ENCODE measurements at places on chromosomes 7 and 10.

GRCh38 chr10:132916421-132916841, 25.9 kb downstream of the CFAP46 start:
- no peak for DNase-seq

- DNase-seq, result no peak
Observed at GRCh38 chr7:34117573-34117972, 212.2 kb downstream of the BMPER start.

GRCh38 chr7:26388256-26388655, 96.6 kb downstream of the SNX10 start:
- DNase-seq, result no peak

- peak; percentile 86 for DNase-seq
Observed at GRCh38 chr10:95133016-95133752, 60.9 kb upstream of the ACSM6 start.

GRCh38 chr7:135414850-135415439, 95.0 kb downstream of the CNOT4 start:
- DNase-seq, result peak; percentile 88

- DNase-seq, result no peak
Observed at GRCh38 chr7:151301471-151302462, 39.8 kb upstream of the NUB1 start.

DNA sequence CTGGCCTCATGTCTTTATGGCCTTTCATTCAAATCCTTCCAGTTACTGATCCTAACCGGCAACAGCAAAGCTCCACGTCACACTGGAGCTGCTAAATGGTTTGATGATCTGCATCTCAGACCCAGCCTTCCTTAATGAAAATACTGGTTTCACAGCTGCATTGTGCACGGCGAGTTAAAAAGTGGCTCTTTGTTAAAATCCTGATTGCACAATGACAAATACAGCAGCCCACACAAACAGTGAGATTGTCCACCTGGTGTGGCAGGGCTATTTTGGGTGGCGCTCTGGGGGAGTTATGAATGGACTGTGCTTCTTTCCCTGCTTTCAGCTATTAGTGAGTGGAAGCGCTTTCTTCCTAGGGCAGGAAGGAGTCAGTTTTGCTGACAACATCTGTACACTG, 63.4 kb upstream of the C1QL3 start:
- DNase-seq, result no peak

DNA sequence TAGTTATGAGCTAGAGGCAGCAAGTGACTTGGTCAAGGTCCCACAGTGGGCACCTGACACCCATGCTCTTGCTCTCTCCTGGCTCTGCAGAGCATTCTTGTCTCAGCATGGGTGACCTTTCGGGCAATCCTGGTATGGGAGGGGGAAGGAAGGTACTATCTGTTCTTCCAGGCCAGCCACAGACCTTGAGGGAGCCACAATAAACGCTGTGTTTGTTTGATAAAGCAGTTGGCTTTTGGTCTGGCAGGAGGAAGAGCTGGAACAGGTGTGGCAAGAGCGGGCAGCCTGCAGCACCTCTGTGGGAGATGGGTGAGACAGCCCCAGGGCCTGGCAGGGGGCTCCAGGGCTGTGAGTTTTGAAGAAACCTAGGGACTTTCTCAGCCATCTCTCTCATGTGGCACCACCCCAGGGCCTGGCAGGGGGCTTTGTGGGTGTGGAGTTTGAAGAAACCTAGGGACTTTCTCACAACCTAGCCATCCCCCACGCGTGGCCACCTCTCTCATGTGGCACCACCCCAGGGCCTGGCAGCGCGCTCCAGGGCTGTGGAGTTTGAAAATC, 11.4 kb downstream of the CLDN3 start:
- DNase-seq, result peak; percentile 61

DNA sequence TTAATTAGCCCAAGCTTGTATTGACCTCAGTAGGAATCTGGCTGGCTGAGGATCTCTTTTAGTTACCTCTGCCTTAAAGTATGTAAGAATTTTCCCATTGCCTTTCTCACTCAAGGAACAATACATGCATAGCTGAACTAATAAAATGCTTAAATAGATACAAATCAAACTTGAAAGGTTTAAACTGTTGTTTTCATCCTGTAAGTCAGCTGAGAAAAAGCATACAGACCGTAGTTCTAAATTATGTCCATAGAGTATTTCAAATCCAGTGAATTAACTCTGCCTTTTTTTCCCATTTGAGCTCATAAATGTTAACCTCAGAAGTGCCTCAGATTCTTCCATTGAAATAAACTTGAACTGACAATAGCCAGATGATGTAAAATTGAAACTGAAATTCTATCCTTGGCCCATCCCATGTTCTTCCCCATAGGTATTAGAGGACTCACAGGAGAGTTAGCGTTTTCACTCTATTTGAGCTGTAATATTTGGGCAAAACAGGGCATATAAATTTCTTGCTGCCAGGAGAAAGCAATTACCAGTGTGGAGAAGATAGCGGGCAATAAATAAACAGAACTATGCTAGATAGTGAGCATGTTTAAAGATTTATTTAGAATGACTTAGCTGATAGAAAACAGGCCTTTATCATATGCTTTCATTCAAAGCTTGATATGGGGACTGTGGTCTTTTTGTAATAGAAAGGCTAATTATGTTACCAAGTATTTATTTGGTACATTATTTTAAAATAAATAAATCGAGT, 163.7 kb downstream of the WNT2 start:
- no peak for DNase-seq

- no peak for DNase-seq
Observed at GRCh38 chr7:112213735-112214134, 7.2 kb downstream of the ZNF277 start.

GRCh38 chr7:48515171-48515570, 343.9 kb downstream of the ABCA13 start:
- DNase-seq, result no peak

- no peak for DNase-seq
Observed at GRCh38 chr10:108709927-108710722, 1213.2 kb downstream of the XPNPEP1 start.

DNA sequence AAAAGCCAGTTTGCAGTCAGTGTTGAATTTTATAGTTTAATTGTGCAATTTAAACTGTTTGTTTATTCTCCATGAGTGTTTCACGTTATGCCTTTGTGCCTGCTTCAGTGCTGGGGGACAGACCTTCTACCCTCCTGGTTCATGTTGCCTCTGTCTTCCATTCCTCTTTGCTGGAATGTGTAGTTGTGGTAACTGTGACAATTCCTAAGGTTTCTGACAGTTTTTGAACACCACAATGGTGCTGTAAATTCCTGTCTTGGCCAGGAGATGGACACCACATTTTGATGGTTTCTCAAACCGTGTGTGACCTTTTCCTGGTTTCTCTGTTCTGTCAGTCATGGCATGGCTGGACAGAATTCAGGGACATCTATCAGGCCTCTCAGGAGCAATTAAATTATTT, 201.7 kb downstream of the BICC1 start:
- no peak for DNase-seq

GRCh38 chr10:26378861-26379294, 59.3 kb upstream of the APBB1IP start:
- DNase-seq, result no peak

DNA sequence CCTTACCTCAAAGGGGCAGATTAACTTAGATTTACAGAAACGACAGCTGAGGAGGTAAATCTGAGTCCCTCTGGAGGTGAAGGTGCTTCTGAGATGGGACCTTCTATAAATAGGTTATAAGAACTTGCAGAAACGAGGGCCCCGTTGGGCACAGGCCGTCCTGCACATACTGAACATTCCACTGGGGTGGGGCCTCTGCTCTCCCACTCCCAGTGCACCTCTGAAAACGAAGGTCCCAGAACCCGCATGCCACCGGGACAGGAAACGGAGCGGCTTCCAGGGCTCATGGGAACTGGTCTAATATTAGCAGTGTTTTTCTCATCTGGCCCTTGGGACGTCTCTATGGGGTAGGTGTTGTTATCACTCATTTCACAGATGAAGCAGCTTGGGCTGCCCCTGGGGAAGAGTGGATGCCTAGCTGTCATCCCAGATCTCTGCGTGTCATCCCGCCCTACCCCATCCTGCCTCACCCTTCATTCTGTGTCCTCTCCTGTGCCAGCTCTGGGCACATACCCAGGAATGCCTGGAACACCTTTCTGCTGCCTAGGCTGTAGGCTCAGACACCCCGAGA, 19.6 kb downstream of the C10orf62 start:
- no peak for DNase-seq

DNA sequence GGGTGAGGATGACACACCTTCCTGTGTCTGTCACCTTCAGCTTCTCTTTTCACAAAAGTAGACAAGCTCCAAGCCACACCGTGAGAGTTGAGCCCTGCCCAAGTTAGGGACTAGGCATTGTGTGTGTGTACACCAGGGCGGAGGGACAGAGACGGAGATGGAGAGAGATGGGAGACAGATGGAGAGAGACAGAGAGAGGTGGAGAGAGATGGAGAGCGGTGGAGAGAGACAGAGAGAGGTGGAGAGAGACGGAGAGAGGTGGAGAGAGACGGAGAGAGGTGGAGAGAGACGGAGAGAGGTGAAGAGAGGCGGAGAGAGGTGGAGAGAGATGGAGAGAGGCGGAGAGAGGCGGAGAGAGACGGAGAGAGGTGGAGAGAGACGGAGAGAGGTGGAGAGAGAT, 207.0 kb downstream of the DNAJB6 start:
- no peak for DNase-seq

DNA sequence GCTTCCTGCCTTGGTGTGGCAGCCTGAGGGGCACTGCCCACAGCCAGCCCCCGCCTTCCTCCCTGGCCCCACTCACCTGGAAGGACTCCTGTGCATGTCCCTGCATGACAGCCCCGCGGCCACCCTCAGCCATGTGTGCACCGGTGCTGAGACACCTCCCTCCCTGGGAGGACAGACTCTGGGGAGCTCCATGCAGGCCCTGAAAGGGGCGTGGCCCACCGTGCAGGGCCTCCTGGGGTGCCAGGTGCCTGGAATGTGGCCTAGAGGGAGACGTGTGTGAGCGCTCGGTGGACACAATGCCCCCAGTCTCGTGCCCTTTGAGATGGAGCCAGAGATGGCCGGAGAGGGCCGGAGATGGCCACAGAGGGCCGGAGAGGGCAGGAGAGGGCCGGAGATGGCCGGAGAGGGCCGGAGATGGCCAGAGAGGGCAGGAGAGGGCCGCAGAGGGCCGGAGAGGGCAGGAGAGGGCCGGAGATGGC, 59.1 kb upstream of the PPP2R2D start:
- no peak for DNase-seq

- DNase-seq, result no peak
Observed at GRCh38 chr7:45230083-45230482, 72.5 kb downstream of the RAMP3 start.

DNA sequence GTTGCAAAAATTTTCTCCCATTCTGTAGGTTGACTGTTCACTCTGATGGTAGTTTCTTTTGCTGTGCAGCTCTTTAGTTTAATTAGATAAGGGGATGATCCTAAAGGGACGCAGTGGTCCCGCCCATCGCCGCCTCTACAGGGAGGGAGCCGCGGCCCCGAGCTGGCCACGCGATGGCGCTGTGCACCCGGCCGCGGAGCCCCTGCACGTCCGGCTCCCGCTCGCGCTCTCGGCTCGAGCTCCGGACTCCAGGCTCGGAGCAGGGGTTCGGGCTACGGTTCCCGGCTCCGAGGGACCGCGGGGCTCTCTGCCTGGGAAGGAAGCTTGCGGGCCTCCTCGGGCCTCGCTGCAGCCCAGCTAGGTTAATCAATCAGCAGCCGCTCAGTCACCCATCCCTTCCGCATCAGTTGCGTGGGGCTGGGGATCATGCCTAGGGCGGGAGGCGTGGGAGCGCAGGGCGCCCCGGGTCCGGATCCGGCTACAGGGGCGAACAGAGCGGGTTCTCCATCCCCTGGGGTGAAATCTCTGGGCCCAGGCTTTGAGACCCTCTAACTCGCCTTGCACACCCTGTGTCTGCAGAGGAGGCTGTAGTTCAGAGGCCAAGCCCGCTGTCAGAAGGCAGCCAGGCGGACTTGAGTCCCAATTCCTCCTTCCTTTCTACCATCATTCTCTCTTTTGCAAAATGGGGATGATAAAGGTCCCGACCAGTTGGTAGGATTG, 97.9 kb downstream of the WDR11 start:
- peak; percentile 78 for DNase-seq

- DNase-seq, result no peak
Observed at GRCh38 chr7:155746188-155746587, 66.1 kb downstream of the SHH start.

GRCh38 chr10:132637477-132638129, 100.0 kb downstream of the INPP5A start:
- DNase-seq, result peak; percentile 31

DNA sequence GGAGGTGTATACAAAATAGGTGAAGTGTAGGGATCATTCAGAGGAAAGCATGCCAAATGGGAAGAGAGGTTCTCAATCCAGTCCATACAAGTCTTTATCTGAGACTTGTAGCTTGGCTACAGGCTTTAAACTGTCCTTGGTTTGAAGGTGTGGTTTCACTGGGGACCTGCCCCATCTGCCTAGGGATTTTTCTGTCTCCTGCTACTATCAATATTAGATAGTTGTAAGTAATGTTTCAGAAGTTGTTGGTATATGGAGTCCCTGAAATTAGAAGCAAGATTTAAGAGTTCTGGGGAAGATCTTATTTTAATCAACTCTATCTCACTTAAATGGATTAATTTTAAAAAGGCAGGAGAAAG, 100.9 kb downstream of the ANKRD7 start:
- no peak for DNase-seq

DNA sequence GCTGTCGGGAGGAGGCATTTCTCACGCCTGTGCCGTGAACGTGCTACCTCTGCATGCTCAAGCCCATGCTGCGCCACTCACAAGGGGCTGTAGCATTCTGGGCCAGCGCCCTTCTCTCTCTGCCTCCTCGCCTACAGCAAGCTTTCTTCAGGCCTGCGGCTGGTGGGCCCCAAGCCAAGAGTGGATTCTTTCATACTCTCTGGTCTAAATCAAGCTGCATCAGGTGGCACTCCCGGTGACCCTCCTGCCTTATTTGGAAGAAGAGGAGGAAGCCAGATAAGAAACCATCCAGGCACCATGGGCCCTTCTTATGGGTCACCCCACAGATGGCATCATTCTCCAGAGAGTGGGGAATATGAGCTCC, 86.7 kb upstream of the DUSP5 start:
- no peak for DNase-seq

- no peak for DNase-seq
Observed at GRCh38 chr7:44161371-44161770, 20.2 kb upstream of the MYL7 start.

- no peak for DNase-seq
Observed at GRCh38 chr7:152370297-152370696, 65.5 kb downstream of the KMT2C start.

- no peak for DNase-seq
Observed at GRCh38 chr10:121655254-121656144, 57.3 kb upstream of the FGFR2 start.

GRCh38 chr7:40276061-40276460, 141.3 kb downstream of the SUGCT start:
- no peak for DNase-seq

DNA sequence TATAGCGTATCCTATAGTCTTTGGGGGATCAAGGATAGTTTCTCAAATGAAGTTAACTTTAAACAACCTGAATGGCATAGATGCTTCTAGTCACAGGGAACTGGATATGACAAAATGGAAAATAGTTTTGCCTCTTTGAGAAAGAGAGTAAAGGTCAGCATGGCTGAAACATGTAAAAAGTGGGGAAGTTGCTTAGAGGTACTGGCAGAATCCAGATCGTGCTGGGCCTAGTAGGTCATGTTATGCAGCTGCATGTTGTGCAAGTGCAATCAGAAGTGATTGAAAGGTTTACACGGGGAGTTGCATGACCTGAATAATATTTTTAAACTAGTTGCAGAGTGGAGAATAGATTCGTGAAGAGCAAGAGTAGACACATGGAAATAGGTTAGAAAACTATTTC, 201.1 kb upstream of the HDAC9 start:
- no peak for DNase-seq

GRCh38 chr7:12475362-12476063, 71.8 kb upstream of the VWDE start:
- DNase-seq, result peak; percentile 22
